Stimulated activated CD4-positive, alpha-beta T cell treated with anti-CD3 and anti-CD28 coated beads, TNF-alpha, amount 100 ng/mL, for 1 hour (primary cell): ENCODE measurements at places on chromosomes 7 and 10.

DNA sequence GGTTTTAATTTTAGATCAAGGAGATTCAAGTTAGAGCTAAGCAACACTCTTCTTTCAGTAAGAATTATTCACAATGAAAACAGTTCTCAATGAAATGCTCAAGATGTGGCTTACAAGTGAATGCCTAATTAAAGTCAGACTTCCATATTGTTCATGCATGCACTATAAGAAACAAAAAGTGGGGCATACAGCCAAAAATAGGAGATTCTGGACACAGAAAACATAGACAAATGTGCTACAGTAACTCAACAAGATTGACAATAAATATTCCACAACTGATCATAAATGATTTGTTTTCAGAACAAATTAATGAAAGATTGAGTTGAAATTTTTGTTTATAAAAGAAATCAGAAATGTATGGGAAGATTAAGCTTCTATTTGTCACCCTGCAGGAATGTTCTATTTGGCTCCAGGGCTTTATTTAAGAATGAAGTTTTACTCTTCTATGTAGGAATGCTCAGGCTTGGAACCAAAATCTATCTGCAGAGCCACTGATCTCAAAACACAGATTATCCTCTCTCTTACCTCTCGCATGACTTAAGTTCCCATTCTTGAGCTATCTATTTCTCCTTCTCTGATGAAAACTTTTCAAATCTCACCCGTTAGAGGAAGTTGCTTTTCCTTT, 89.0 kb upstream of the PIP4K2A start:
- DNase-seq: no peak

DNA sequence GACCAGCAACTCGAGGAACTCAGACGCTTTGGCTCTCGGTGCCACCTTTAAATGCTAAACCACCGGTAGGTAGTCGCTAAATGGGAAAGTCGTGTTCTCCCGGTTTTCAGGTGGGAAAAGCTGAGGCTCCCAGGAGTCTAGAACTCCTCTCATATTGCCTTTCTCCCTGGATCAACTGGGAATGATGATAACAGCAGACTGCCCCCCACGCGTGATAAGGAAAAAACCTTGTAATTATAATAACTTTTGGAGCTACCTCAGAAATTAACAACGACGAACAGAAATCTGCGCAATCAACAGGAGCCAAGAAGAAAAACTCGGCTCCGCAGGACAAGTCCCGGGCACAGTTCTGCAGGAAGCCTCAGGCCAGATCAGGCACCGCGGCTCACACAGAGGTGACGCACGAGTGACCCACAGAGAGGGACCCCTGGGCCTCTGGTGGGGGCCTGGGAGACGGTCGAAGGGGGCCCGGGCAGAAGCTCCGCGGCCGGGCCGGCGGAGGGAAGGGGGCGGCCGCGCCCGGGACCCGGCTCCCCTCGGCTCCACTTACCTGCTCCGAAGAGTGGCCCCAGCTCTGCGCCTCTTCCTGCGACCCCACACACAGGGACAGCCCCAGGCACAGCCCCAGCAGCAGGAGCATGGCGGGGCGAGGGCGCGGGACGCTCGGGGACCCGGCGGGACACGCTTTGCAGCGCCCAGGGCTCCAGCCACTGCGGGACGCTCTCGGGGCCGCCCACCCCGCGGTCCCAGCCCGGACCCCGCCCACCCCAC, at the start of gene ITIH5:
ITIH5 (minus strand) TSS at position 714 of the 771 bp plus-strand sequence; CDS start at position 640, 74 bp downstream.
- no peak for DNase-seq

DNA sequence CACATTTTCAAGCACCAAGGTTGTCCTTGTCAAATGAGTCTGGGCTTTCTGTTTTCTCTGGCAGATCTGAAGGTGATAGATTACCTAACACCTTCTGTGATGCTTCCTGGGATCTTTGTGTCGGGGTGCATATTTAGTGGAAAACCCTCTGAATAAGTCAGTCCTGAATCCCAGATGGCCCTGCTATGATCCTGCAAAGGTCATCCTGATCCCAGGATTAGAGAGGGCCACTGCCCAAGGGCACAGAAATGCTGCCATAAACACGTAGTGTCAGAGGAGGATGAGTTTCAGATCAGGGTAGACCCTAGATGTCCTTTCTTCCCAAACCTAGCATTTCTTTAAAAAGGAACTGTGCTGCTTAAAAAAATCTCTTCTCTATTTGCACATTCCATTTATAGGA, 19.0 kb downstream of the AGR2 start:
- no peak for DNase-seq

DNA sequence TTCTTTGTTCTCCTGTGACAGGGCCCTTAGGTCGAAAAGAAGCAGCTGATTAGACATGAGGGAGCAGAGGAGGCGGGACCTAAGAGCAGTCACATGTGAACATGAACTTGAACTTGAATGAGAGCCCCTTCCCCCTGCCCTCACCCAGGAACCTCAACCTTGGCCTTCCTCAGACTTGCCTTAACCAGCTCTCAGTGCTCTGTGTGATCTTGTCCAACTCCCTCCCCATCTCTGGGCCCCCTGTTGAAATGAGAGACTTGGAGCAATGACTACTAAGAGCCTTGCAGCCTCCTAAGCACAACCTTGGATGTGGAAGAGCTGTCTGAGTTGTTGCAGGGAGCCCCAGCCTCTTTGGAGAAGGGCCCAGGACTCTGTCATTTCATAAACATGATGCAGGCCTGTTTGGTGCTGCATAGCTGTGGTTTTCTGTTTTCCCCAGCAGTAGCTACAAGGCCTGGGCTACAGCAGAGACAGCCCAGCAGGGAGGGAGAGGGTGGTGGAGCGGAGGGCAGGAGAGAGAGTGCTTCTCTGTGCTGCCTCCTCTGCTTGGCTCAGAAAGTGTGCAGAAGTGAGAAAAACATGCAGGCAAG, 123.9 kb upstream of the ZMIZ1 start:
- DNase-seq: no peak

- DNase-seq: no peak
Measured at GRCh38 chr10:50937230-50937907, 51.9 kb upstream of the A1CF start.

- DNase-seq: no peak
Measured at GRCh38 chr7:39946693-39947092, 3.4 kb upstream of the CDK13 start.

DNA sequence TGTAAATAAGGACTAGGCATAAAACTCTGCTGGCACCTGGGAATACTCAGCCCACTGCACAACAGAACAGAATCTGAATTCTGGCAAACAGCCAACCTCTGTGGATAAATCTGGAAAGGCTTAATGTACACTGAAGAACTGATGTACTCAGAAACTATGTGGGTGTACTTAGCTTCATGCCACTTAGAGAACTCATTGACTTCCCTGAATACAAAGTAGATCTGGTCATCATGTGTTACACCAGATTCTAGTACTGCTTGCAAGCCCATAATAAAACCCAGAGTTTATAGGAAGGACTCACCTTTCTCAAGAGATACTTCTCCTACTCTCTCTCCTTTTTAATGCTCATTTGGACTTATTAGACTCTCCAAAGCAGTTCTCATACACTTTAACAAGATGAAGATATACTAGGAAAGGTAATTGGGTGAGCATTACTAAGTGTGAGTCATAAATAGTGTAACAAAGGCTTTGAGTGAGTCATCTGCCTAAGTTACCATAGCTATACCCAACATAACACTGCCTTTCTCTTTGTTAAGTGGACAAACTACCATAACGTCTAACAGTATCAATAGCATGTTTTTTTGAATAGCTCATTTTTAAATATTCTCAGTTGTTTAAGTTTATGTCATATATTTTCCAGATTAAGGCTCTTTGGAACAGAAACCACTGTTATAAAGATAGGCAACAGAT, 309.1 kb downstream of the MDFIC start:
- no peak for DNase-seq

DNA sequence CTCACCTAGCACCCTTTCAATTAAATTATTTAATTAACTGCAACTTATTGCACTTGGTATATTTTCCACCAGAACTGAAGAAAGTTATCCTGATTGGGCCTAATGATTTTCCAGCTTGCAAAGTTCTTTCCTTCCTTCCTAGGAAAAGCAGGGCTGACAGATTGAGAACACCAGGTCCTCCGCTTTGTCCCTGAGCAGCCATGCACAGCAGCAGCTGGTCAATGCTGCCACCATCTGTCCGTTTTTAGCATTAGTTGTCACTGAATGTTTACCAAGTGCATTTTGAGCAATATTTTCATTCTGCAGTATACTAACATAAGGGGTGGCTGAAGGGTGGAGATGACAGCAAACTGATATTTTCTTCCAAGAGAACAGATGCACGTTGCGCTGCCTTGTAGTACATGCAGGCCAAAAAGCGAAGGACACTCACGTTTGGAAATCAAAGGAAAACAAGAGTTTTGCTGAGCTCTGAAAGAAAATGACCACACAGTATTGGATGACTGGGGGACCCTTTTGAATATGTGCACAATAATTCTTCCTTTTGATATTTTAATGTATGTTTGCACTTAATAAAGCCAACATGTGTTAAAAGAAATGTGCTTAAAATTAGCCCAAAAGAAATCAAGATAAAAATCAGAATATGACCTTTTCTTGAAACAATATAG, 248.8 kb upstream of the PTN start:
- no peak for DNase-seq

DNA sequence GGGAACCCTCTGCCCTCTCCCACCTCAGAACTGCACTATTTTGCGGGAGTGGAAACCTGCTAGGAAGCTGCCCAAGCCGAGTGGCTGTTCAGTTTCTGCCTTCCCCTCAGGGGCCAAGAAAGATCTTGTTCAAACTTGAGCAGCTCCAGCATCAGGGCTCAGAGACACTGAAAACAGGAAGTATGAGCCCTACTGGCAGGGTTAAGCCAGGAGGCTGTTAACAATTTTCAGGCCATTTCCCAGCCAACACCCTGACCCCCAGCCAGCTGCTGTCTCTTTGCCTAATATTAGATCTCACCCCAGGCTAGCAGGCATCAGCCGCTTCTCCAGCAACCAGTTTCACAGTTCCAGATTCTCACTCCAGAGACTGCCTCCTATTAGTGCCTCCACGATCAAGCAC, 9.2 kb downstream of the PLAU start:
- DNase-seq: no peak

DNA sequence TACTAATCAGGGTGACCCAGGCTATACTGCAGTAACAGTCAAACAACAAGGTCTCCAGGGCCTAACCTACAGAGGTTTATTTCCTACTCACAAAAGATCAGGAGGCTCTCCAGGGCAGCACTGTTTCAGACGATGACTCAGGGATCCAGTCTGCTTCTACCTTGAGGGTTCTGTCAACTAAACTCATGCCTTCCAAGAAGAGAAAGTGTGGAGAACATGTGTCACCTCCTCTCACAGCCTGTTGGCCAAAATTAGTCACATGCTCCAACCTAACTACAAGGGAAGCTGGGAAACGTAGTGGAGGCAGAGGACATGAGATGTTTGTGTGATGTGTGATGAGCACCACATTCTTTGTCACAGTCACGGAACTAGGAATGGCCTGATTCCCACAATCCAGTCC, 14.7 kb upstream of the INA start:
- no peak for DNase-seq

GRCh38 chr7:130473289-130473688, 18.6 kb upstream of the MEST start:
- DNase-seq: no peak

DNA sequence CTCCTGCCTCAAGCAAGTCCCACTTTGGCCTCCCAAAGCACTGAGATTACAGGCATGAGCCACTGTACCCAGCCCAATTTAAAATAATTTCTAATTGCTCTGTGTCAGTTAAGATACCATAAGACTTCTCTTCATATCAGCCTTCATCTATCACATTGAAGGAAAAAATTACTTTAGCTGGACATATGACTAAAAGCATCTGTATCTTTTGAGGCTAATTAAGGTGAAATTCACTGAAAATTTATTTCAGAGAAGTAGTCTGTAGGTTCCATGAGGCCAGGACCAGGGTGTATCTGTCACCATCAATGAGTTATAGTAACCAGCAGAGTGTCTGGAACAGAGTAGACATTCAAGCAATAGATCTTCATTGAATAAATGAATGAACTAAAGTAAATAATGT, 205.2 kb upstream of the PHYHIPL start:
- DNase-seq: no peak

- DNase-seq: no peak
Measured at GRCh38 chr10:60335708-60336107, 54.0 kb downstream of the ANK3 start.

DNA sequence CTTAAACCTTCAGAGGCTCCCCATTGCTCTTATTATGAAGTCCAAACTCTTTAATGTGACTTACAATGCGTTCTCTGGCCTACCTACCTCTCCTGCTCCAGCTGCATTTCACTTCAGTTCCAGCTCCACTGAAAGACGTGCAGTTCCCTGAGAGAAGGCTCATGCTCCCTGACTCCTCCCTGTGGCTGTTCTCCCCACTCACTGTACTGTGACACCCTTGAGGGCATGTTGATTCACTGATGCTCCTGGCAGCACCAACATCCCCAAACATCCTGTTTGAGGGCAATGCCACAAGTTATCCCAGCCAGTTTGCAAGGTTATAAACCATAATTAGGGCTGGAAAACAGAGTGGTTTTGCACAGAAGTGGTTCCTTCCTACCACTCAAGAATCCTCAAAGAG, 111.2 kb downstream of the LSM5 start:
- DNase-seq: no peak

DNA sequence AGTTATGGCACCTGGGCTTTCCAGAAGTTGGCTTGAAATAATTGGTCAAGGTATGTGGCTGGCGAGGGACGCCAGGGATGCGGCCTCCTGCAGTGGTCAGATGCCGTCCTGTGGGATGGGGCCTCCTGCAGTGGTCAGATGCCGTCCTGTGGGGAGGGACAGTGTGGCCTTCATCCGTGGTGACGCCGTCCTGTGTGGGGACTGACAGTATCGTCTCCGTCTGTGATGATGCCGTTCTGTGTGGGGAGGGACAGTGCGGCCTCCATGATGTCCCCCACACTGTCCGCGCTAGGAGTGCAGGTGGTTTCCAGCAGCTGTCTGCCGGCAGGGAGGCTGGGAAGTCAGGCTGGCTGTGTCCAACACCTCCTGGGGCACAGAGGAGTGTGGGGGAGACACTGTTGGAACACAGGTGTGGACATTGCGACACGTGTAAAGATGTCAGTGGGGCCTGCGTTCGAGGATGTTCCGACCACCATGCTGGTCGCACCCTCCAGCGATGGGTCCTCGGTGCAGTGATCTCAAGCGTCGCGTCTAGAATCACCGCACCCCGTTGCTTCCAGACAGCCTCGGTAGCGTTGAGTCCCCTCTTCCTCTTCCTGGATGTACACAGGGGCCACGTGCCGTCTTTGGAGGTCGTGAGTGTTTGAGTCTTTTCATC, 52.6 kb downstream of the INPP5A start:
- no peak for DNase-seq

GRCh38 chr10:29160150-29160617, 128.7 kb upstream of the LYZL1 start:
- DNase-seq: no peak

GRCh38 chr7:106423821-106424475, 139.2 kb upstream of the NAMPT start:
- DNase-seq: no peak

DNA sequence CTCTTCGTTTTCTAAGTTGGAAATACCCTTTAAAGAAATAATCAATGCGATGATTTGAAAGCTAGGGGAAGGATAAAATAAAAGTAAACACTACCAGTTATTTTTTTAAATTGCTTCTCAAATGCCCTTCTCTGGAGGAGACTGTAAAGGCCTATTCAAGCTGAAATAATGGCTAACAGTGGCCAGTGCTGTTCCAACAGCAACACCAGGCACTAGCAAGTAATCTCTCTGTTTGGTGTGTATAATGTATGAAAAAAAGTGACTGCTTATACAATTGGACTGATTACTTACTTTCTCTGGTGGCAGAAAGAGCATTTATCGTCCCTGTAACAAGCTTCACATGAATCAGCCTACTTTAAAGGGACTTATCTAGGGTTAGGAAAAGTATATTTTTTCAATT, 102.7 kb downstream of the CSTF2T start:
- DNase-seq: no peak

GRCh38 chr7:114940220-114940619, 18.3 kb downstream of the MDFIC start:
- no peak for DNase-seq
